AG08395 (cell line): ENCODE measurements at places on chromosomes 12 and 14.

DNA sequence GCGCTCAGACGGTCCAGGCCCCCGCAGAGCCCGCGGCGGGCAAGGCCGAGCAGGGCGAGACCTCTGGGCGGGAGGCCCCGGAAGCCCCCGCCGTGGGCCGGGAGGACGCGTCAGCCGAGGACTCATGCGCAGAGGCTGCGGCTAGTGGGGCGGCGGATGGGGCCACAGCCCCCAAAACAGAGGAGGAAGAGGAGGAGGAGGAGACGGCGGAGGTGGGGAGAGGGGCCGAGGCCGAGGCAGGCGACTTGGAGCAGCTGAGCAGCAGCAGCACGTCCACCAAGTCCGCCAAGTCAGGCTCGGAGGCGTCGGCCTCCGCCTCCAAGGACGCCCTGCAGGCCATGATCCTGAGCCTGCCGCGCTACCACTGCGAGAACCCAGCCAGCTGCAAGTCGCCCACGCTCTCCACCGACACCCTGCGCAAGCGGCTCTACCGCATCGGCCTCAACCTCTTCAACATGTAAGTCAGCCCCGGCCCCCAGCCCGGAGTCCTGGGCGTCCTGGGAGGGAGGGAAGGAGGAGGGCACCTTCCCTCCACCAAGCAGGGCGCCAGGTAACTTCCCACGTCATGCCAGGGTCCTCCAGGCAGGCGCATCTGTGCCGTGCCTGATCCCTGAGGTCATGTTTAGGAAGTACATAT, 72.4 kb downstream of the IQSEC3 start:
- DNase-seq = no peak

DNA sequence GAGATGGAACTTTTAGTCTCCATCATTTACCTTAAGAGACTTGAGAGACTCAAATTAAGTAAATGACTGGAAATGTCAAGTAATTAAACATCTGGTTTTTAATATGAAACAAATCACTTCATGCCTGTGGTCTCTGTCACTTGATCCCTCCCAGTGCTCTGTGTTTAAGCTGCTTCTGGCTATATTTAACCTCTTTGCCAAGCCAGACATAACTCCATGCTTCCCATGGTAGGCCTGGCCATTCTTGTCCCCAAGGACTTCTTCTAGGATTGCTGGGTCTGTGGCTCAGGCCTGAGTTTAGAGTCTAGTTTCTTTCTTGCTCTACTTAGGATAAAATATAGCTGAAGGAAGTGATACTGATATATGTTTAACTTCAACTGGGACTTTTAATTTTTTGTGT, 1013.6 kb downstream of the FLRT2 start:
- DNase-seq = peak; percentile 9

DNA sequence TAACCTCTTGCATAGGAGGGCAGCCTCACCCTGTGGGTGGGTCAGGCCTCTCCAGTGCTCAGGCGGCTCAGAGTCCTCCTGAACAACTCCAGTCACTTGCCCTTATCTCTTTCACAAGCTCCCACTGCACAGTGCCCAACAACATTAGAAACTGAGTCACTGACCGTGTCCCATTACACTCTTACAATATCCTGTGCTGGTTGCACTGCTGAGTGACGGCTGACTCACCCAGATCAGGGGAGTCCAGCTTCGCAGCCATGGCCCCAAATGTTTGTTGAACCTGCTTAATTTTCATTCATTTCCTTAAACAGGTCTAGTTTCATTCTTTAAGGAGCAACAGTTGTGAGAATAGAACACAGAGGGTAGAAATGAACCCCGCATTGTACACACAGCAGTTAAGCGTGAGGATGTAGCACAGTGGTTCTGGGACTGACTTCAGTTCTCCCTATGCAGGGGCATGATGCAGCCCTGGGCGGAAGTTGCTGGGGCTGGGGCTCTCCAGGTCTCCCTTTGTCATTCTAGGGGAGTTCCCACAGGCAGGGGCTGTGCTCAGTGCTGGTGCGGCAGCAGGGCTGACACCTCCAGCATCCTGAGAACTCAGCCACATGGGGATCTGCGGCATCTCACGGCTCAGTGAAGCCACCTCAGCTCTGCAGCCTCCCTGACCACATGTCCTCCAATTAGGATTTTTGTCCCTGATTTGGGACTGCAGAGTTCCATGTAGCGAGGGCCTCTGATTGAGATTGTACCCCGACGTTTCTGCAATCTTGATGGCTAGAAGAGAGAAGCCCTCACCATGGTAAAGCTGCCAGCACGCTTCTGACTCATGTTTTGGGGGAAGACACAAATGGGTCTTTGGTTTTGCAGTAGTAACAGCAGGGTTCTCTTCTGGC, 16.1 kb downstream of the GPR68 start:
- DNase-seq = no peak

- no peak for DNase-seq
Measured at GRCh38 chr12:71157601-71158233, at the start of gene TSPAN8. TSPAN8 (minus strand) TSS chr12:71157999; CDS start chr12:71157678, 321 bp downstream.

GRCh38 chr14:77228056-77228455, 43.0 kb downstream of the NGB start:
- DNase-seq = no peak
